ENCODE measurements at places on chromosomes 4 and X. TPM values are rescaled to one million over a fixed set of nuclear protein-coding genes. Genes with fewer than 3 reads are reported as not detected.

Gene IL21
- total RNA-seq: not detected

Gene GNRHR
- not detected for total RNA-seq

Gene DTHD1
- total RNA-seq: 3.3 TPM

Gene ZNF711
- total RNA-seq: 1.6 TPM

Gene GABRA4
- 0.53 TPM for total RNA-seq

Gene SSX3
- total RNA-seq: not detected

Gene ARHGEF6
- total RNA-seq: 5.6 TPM

Gene FHDC1
- total RNA-seq: 23.6 TPM

Gene FAM9B
- not detected for total RNA-seq

- no peak for DNase-seq
Observed at GRCh38 chrX:22314692-22315091, 42.0 kb downstream of the CBLL2 start.

- no peak for DNase-seq
Observed at GRCh38 chr4:52588097-52588496, 71.0 kb downstream of the USP46 start.

DNA sequence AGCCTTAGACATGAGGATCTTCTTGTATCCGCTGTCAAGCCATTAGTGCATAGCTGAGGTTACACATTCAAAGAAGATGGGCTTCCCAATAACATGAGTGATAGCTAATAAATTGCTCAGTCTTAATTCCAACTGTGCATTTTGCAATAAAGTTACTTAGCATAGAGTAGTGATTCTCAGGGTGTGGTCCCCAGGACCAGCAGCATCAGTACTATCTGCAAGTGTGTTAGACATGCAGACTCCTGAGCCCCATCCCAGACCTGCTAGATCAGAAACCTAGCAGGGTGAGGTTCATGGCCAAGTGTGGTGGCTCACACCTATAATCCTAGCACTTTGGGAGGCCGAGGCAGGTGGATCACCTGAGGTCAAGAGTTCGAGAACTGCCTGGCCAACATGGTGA is 20.1 kb downstream of the ATP10D start:
- DNase-seq: no peak

GRCh38 chrX:119235051-119235511 is 1.0 kb upstream of the PGRMC1 start:
- DNase-seq: no peak

DNA sequence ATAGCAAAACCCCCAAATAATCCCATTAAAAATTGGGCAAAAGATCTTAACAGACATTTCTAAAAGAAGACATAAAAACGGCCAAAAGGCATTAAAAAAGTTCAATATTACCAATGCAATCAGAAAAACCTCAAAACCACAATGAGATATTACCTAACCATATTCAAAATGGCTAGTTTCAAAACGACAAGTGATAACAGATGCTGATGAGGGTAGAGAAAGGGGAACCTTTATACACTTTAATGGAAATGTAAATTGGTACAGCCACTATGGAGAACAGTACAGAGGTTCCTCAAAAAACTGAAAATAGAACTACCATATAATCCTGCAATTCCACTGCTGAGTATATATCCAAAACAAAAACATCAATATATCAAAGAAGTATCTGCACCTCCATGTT is 6.2 kb downstream of the AADAT start:
- DNase-seq: no peak

- DNase-seq: no peak
Observed at GRCh38 chr4:157701695-157701994, 471.2 kb downstream of the GASK1B start.

GRCh38 chr4:7804756-7805385 is 134.8 kb downstream of the AFAP1 start:
- no peak for DNase-seq

DNA sequence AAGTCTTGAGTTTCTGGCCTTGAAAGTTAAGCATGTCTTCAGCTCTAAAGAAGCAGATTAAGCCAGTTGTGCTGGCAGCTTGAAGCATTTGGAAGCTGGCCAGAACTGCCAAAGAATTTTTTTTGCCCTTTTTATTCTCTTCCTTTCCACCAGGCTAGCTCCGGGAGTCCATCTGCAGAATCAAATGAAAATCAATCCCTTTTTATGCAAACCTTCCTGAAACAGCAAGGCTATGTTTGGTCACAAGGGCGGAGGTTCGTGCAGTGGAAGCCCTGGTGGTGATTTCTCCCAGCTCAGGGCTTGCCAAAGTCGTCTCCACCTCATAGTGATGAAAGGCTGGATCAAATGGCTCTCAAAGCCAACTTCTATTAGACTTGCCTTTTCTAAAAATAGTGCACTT is 21.6 kb upstream of the C4orf54 start:
- DNase-seq: no peak

DNA sequence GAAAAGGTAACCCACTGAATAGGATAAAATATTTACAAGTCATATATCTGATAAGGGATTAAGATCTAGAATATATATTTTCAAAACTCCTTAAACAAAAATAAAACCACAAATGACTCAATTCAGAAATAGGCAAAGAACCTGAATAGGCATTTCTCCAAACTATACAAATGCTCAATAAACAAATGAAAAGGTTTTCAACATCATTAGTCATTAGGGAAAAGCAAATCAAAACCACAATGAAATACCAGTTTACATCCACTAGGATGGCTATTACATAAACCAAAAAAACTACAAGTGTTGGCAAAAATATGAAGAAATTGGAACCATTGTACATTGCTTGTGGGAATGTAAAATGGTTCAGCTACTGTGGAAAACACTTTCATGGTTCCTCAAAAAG is 167.0 kb upstream of the GALNT7 start:
- DNase-seq: no peak

DNA sequence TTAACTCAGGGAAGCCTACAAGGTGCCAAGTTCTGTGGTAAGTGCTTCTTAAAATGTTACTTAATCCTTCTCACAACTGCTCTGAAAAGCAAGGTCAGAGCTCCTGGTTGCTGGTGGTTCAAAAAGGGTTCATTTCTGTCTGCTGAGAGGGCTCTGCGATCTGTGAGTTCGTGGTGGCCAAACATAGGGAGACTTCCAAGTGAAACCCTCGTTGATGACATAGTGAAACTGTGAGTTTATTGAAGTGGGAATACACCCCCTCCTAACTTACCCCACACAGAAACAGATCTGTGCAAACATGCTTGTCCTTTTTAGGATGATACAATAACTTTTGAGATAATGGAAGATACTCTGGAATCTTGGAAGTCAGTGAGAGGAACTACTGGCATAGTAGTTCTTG is 164.8 kb upstream of the PGRMC2 start:
- DNase-seq: no peak

DNA sequence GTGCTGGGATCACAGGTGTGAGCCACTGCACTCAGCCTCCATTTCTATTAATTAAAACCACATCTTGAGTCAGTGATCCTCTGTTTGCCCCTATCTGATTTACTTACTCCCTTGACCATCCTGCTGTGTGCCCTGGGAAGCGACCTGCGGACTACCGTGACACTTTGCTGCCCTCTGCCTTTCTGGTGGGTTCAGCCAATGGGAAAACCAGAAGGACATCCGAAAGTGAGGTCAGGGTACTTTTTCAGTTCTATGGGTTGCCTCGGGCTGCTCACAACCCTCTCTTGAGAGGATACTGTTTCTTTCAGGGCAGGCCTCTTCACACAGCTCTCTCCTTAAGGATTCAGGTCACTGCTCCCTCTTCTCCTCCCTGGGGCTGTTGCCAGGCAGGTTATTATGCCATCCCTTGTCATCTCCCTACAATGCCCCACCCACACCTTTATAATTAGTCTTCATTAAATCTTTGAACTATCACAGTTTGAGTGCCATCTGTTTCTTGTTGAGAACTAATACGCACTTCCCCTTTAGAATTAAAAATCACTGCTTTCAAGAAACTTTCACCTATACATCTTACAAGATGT is 21.4 kb downstream of the PLAC8 start:
- no peak for DNase-seq

DNA sequence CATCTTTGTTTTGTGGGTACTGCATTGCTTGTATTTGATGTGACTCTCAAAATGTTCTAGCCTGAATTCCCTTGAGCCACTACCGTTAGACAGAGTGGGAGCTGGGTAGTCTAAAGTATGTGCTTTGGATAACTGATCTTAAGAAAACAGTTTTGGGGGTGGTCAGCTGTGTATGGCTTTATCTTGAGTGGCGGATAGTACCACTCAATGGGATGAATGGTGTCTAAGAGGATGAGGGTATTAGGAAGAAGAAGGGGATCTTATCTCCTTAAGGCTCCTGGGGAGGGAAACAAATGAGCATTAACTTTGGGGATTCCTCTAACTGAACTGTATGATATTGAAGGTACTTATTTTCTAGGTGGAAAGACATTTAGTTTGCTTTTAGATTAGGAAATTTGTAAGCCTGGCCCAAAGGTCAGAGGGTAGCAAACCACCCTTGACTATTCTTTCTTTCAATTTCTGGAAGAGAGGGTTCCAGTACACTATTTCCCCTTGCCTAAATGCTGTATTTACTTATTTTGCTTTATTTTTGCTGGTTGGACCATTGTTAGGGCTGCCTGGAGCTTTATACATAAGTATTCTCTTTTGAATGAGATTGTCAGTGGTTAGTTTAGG is 11.3 kb downstream of the BMP2K start:
- no peak for DNase-seq

GRCh38 chrX:39736216-39737211 is 361.2 kb downstream of the BCOR start:
- DNase-seq: no peak

DNA sequence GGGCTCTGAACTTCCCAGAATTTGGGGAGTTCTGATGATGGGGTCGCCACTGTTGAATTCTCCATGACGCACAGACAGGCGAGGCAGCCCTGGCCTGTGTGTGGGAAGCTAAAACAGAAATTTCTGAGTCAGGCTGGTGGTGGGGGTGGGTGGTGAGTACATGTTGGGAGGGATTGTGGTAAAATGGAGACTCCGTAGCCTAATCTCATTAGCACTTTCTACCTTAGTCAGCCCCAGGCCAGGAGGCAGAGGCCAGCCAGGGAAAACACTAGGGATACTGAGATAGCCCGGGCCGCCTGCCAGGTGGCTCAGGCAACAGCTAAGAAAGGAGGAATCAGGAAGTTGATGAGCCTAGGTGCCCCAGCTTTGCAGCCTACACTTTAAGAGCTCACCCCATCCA is 39.3 kb upstream of the NHSL2 start:
- no peak for DNase-seq

DNA sequence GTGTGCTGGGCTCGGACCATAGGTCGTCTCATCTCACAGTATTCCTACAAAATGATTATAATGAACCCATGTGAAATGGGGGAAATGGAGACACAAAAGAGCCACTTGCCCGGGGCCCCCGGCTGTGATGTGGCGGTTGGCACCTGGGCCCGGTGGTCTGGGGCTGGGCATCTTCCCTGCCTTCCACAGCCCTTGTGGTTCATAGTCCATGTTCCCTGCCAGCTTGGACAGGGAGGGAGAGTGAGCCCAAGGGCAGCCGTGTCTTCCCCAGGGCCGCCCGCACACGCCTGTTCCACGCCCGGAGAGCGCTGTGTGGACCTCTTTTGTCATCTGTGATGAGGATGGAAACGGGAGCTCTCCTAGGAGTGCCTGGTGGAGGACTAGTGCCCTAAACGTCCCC is 5.2 kb downstream of the CPZ start:
- DNase-seq: no peak

DNA sequence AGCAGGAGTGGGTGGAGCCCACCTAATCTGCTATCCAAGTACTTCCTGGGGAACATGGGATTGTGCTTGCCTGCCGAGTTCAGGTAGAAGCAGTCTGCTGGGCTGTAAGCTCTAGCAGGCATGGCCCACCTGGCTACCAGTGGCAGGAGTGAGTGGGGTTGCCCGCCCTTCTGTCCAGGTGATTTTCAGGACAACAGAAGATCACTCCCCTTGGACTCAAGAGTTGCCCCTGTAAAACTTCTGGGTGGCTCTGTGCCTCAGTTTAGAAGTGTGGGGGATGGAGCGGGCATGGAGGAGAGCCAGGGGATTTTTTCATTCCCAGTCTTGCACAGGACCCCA is 43.5 kb downstream of the NDST3 start:
- DNase-seq: no peak

- DNase-seq: no peak
Observed at GRCh38 chrX:79601341-79602131, 234.4 kb upstream of the ITM2A start.

- no peak for DNase-seq
Observed at GRCh38 chr4:15202481-15202880, 200.2 kb downstream of the CPEB2 start.

DNA sequence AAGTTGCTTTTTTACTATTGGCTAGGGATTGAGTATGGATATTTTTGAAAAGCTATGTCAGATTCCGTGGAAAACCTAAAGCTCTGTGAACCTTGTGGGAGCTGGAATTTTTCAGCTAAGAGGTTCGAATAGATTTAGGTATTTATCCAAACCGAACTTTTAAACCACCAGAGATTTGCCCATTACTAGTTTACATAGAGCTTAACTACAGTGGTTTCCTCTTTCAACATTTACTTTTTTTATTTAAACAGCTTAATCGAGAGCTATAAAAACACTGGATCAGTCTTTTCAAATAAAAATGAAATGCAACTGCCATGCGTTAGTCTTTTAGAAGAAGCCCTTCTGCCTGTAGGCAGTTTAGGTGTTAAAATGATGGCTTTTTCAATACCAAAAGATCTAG is 377.0 kb downstream of the RPA4 start:
- DNase-seq: no peak

DNA sequence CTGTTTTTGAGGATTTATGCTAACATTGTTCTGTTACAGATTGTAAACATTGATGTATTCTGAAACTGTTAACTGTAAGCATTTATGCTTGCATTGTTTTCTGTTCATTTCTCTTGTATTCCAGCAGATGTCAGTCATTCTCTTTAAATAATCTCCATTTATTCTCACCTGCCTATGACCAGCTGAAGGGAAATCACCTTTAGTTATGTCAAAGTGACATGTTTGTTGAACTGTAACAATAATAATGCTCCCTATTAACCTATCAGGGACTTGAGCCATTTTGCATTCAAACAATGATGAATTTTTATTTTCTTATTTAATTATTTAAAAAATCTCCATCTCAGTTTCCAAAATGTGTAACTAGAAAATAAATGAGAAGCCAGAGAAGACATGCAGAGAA is 58.0 kb downstream of the SPCS3 start:
- no peak for DNase-seq

GRCh38 chrX:148530464-148531077 is 30.2 kb downstream of the AFF2 start:
- DNase-seq: no peak

GRCh38 chr4:163164110-163164509 is 2.6 kb downstream of the NAF1 start:
- DNase-seq: no peak

GRCh38 chrX:47958761-47959342 is 44.9 kb downstream of the ZNF182 start:
- no peak for DNase-seq

DNA sequence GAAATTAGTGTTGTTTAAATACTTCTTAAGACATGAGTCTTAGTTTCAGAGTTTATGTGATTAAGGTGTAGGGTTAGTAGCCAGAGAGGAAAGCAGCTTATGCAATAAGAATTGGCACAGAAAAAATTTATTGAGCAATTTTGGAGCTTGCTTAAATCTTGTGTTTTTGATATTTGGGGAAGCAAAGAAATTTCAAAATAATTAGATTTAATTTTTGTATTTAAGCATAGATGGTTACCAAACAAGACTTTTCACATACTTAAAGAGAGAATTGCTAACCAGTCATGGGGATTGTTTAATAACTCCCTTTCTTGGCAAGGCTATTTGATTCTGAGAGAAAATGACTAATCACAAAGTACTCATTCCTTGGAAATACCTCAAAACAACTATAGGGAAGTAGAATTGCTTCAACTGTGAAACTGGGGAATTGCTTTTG is 202.0 kb upstream of the GRID2 start:
- no peak for DNase-seq

GRCh38 chr4:89290727-89291516 is 16.7 kb downstream of the GPRIN3 start:
- DNase-seq: no peak

GRCh38 chrX:21437036-21437435 is 62.8 kb downstream of the CNKSR2 start:
- DNase-seq: no peak

Measured in Peyer's patch (tissue), 4 donors.